ENCODE measurements at places on chromosomes 3 and 15.

GRCh38 chr15:73934281-73934680 lies 8.0 kb downstream of the LOXL1 start:
- no peak for DNase-seq

GRCh38 chr3:140386357-140387100 lies 291.3 kb upstream of the TRIM42 start:
- no peak for DNase-seq

- DNase-seq: peak; percentile 43
Observed at GRCh38 chr3:115503394-115503793, 119.9 kb upstream of the GAP43 start.

- DNase-seq: peak; percentile 31
Observed at GRCh38 chr3:108022256-108023150, 68.3 kb downstream of the CD47 start.

GRCh38 chr15:89496155-89497098 lies at the start of gene RHCG:
TSS of gene RHCG (minus strand) at chr15:89496583. CDS start at chr15:89496544, 39 bp downstream.
- no peak for DNase-seq

DNA sequence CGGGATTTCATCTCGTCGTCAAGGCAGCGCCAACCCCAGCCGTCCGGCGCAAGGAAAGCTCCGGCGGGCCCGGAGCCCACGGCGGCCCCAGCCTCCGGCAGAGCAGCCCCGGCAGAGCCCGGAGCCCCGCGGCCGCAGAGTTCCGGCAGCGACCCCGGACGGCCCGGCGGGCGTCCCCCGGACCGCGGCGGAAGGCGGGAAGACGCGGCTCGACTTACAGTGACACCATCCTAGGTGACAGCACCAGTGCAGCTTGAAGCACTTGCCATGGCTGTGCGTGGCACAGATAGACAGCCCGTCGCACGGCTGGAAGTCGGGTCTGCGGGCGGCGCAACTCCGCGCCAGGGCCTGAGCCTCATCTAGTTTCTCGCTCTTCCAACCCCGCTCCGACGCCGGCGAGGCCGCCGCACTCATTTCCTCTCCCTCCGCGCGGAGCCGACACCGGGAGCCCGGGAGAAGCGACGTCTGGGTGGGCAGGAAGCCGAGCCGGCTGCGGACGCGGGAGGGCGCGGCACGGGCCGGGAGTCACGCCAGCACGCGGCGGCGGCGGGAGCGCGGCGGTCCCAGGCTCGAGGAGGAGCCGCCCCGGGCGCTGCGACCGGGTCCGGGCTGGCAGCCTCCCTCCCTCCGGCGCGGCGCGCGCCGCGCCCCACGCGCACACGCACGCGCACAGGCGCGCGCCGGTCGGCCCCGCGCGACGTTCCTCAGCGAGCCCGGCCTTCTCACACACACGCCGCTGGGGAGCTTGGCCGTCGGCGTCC lies at the start of gene C3orf70:
C3orf70 (minus strand) TSS at position 651 of the 761 bp plus-strand sequence; CDS start at position 414, 237 bp downstream.
- DNase-seq: peak; percentile 76

DNA sequence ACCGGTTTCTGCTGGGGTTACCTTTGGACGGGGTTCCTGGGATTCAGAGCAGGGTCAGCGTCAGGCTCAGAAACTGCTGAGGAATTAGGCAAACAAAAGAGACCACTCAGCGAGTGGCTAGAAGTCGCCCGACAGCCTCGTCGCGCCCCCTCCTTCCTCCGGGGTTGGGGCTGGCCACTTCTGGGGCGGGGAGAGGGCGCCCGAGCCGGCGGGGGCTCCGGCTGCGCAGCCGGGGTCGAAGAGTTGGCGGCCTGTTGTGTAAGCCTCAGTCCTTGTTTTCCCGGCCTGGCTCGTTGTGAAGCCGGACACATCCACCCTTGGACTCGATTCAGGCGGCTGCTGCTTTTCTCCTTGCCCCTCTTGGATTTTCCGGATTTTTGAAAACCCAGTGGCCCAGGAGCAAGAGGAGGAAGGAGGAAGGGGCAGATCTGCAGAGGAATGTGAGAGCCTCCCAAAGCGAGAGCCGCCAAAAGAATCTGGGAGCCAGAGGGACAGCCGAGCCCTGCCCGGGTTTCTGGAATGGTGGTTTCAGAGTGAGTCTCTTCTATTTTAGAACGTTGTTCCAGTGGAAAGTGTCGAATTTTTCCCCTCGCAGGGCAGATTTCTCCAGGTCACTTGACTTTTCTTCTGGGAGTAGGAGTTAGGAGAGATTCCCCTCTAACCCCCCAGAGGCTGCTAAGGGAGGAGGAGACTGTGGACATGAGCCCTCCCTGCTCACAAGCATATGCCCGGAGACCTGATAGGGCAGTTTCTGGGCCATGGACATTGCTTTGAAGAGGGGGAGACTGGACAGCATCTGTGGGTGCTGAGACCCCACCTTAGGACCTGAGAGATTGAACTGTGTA lies 666 bp downstream of the SNX33 start:
- DNase-seq: no peak

- DNase-seq: no peak
Observed at GRCh38 chr3:83317605-83318004, 1556.2 kb upstream of the GBE1 start.

GRCh38 chr15:51144021-51144532 lies 49.4 kb upstream of the TNFAIP8L3 start:
- no peak for DNase-seq

GRCh38 chr3:117814975-117815374 lies 1105.4 kb downstream of the TUSC7 start:
- DNase-seq: no peak

- no peak for DNase-seq
Observed at GRCh38 chr3:111601810-111602209, 6.7 kb upstream of the ZBED2 start.

DNA sequence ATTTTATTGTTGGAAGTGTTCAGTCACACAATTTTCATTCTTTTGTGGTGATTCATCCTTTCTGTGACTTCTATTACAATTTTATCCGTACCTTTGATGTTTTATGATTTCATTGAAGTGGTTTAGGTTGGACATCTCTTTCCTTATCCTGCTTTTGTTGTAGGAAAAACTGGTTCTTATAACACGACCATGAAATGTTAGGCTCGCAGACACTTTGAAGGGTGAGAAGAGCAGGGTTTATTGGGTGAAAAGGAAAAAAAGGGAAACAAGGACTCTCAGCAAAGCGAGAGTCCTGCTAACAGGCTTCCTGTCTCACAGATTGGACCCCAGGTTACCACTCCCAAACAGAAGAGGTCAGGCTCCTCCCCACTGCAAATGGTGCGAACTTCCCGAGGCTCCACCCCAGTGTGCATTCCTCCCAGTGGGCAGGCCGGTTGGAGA lies 257.4 kb downstream of the STXBP5L start:
- DNase-seq: no peak

GRCh38 chr15:98025237-98025636 lies 64.7 kb downstream of the ARRDC4 start:
- no peak for DNase-seq

DNA sequence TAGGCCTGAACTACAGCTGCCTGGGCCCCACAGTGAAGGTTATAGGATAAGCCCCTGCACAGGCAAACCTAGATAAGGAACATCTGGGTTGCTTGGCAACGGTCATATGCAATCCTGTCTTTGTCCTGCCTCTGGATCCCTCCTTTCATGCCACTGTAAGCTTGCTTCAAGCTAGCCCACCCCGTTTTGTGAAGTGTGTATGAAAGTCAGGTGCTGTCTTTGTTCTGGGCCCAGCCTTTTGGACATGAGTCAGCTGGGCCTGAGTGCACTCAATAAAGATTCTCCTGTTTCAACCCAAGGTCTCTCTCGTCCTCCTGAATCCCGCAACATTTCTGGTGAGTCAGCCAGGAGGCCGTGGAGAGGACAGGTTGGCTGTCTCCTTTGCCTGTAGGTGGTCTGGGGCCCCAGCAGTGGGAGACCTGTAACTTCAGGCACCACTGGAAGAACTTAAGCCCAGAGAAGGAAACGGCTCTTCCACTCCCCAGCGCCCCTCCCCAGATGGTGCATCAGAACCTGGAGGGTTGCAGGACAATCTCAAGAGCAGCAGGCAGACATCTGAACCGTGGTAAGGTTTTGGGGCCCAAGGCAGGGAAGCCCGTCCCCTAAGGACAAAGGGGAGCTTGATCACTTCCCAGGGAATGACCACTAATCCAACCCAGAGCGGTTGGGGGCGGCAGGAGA lies 8.3 kb upstream of the SLC9C1 start:
- DNase-seq: peak; percentile 37

DNA sequence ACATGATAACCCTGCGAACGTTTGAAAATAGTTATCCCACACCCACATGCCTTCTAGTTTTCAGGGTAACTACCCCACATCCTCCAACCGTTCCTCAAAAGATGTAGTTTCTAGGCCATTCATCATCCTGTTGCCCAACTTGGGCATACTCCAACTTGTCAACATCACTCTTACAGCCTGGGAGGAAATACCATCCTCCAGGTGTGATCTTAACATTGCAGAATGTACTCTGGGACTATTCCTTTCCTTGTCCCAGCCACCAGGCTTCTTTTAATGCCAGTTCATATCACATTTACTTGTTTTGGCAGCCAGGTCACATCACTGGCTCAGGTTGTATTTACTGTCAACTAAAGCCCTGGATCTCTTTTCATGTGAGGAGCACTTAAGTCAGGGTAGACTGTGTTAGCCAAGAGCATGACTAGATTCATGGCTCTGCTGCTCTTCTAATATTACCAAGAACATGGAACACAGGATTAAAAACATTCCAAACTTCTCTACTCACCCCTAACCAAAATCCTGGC lies 4.0 kb upstream of the DENND6A start:
- DNase-seq: no peak

DNA sequence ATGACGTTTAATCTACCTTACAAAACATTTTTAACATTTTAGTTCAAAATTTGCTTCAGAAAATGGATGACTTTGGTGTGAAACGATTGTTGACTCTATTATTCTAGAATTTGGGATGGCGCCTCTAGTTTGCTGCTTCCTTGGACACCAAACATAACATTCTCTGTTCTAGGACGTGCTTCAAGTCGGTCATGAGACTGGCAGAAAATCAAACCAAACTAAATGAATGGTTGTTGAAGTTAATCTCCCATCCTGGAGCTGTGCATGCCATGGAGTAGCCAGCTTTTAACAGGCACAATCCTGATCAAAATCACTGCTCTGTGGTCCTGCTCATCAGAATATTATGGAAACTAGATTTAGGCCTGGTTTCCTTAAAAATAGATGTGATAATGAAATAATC lies 9.6 kb upstream of the LRRFIP2 start:
- DNase-seq: no peak

- DNase-seq: no peak
Observed at GRCh38 chr15:67176195-67176971, 78.1 kb downstream of the AAGAB start.

GRCh38 chr3:187932530-187932929 lies 187.3 kb upstream of the BCL6 start:
- DNase-seq: no peak

DNA sequence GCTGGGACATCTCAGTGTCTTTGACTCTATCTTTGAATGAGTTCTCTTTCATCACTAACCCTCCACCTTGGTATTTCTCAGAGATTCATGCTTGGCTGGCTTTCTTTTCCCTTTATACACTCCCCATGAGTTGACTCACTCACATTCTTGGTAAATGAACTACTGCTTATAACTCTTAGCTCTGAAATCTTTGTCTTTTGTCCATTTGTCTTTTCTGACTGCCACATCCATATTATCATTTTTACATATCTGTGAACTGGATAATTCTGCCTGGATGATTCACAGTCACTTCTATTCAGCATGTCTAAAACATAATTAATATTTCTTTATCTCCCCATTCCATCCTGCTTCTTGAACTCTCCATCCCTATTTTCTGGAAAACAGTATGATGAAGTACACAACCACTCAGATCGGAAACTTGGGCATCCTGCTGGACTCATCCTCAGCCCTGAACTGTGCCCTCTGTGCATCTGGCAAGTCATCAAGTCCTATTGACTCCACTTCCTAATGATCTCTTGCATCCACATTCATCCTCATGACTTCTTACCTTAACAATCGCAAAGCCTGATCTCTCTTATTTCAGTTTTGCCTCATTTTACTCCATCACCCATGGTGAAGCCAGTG lies 66.9 kb downstream of the KCNAB1 start:
- no peak for DNase-seq

GRCh38 chr15:31024330-31024729 lies 32.9 kb upstream of the MTMR10 start:
- no peak for DNase-seq

DNA sequence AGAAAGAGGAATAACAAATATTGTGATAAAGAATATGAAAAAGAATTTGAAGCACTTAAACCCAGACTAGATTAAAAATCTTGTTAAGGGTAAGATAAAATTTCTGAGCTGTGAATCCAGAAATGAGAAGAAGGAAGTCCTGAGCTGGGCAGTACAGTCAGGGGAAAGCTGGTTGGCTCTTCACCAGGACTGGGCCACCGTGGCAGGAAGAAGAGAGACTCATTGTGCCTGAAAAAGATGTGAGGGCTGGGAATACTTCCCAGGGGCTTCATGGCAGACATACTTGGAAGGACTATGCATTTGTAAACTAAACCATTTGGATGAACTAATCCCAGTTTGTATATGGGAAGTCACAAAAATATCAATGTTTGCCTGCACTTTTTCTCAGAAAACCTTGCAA lies 28.5 kb upstream of the MYO5C start:
- no peak for DNase-seq

- DNase-seq: no peak
Observed at GRCh38 chr3:113377158-113377557, 64.1 kb downstream of the CFAP44 start.

- DNase-seq: no peak
Observed at GRCh38 chr3:45498532-45498931, 96.0 kb upstream of the LIMD1 start.

- DNase-seq: peak; percentile 69
Observed at GRCh38 chr15:64521726-64522164, 61.4 kb downstream of the ZNF609 start.

- DNase-seq: no peak
Observed at GRCh38 chr3:51798411-51798963, 19.4 kb upstream of the IQCF6 start.

DNA sequence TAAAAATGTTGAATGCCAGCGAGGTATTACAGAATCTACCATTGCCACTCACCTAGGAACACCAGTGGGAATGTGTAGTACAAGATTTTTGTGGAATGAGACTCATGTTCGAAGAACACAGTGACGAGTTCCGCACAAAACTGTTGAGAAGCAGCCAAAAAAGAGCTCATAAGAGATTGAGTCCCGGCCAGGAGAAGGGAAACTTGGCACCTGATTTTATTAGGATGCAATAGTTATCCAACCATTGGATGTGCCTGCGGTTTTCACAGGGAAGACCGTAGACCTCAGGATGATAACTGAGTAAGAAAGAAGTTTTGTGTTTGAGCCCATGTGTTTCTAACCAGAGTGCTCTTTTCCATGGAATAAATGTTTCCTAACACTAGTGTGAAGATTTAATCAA lies 88.9 kb downstream of the PTPRG start:
- DNase-seq: no peak

Measured in NCI-H146 (cell line).